ENCODE measurements at places on chromosomes 2 and 18. TPM values are rescaled to one million over a fixed set of nuclear protein-coding genes. Genes with fewer than 3 reads are reported as not detected.

EPC2 gene
- 8.8 TPM for polyA plus RNA-seq

IL18R1 gene
- 0.11 TPM for polyA plus RNA-seq

B4GALT6 gene
- 3.1 TPM for polyA plus RNA-seq

ZBTB7C gene
- polyA plus RNA-seq, result 0.15 TPM

ARHGAP25 gene
- polyA plus RNA-seq, result not detected

IFT172 gene
- 28.2 TPM for polyA plus RNA-seq

OTOF gene
- polyA plus RNA-seq, result not detected

TUBA3E gene
- polyA plus RNA-seq, result not detected

SCG2 gene
- 509 TPM for polyA plus RNA-seq

ZDBF2 gene
- 1.9 TPM for polyA plus RNA-seq

DNA sequence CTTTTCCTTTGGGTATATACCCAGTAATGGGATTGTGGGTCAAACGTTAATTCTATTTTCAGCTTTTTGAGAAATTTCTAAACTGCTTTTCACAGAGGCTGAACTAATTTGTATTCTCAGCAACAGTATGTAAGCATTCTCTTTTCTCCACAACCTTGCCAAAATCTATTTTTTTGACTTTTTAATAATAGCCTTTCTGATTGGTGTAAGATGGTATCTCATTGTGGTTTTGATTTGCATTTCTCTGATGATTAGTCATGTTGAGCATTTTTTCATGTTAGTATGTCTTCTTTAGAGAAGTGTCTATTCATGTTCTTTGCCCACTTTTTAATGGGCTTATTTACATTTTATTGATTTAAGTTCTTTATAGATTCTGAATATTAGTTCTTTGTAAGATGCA lies 145.5 kb downstream of the TRABD2A start:
- DNase-seq, result no peak

GRCh38 chr18:77203071-77203470 lies 46.6 kb upstream of the GALR1 start:
- no peak for DNase-seq

DNA sequence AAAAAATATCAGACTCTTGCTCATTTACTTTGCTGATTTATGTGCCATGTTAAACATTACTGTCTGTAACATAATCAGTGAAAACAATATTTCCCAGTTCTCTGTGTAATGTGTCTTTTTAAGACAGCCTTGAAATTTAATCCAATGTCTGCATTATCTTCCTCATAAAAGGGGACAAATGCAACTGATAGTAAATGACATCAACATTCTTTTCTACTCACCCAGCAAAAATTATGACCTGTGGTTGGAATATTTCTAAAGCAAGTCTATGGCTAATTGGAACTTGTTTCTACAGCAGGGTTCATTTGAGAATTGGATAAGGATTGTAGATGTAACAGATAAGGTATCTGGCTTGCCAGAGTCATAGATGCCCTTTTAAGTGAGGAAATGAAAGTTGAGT lies 34.8 kb downstream of the C1D start:
- DNase-seq, result no peak

DNA sequence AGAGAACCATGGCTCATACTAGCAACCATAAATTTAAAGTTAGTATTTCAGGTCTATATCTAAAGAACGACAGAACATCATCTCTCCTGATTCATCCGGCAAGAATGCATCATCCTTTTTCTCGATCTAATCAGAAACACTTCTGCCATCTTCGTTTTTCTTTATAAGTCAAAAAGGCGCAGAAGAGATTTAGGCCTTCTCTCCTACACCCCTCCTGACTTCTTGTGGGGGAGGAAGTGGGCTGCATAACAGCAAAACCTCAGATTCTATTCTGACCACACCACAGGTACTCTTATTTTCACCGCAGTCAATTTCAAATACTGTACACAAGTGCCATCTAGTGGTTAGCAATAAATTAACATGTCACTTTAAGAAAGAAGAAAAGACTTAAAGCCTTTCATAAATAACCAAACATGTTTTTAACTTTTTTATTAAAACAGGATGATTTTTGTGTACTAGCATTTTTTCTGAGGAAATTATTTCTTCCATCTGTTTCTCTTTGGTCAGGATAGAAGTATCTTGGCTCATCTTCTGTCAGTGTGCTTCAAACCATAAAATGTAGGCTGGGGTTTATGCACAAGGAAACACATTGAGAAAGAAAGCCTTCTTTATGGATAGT lies 48.4 kb upstream of the PIK3C3 start:
- peak; percentile 51 for DNase-seq

DNA sequence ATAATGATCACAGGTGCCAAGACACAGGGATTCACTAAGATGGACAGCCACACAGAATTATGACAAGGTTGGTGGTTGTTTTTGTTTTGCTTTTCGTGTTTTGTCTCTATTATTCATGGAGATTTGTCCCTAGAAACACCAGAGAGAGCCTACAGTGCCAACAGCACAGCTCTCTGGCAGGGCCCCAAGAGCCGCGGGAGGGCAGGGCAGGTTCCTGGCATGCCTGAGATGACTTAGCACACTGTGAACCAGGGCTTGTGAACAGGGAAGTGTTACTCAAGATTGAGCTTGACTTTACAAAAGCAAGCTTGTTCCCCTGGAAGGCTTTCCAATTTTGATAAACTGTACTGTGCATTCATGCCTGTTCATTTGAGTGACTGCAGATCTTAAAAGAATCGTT lies 437.4 kb upstream of the SALL3 start:
- DNase-seq, result no peak

DNA sequence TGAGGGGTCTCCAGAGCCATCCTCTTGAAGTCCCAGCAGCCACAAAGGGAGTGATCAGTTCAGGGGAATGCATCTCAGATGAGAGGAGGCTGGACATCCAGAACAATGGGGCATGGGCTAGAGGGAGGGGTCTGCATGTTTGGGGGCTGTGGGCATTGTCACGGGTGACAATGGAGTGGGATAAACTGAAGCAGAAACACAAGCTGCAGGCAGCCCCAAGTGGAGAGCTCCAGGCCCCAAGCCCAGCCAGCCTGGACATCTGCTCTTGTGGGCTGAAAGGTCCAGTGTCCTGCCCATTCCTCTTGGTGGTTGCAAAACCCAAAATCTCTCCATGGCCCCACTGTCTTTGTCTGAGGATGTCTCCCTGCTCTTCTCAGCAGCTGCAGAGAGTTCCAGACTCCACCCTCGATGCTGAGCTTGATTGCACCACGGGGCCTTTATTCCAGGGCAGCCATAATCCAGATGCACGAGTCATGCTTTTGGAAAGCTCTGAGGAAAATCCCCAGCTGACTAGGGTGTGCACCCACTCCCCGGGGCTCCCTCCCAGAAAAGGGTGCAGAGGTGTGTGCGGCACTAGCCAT lies 149.4 kb downstream of the TNS1 start:
- DNase-seq, result no peak

GRCh38 chr2:167492486-167492885 lies 604.2 kb downstream of the XIRP2 start:
- no peak for DNase-seq

- DNase-seq, result no peak
These were observed 92.4 kb downstream of the GLI2 start for GRCh38 chr2:120828066-120828465.

DNA sequence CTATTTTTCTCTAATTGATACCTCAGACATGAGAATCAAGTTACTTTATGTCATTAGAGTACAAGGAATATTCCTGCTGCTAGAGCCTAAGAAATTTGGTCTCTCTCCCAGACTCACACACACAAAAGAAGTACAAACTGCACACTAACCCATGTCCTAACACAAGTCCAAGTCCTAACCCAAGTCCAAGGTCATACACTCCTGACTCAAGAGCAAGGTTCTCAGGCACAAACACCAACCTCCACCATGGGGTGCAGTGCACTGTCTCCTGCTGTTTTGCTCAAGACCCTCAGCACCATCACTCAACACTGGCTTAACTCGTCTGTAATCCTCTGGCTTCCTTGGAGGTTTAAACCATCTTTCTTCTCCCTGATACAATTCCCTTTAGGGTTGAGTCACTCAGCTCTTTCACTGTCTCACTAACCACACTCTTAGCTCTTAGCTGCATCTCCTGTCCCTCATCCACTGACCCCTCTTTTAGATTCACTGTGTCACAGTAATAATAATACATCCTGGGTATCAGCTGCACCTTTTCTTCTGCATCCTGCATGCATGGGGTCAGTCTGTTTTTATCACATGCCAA lies 129.8 kb downstream of the BCL2L11 start:
- DNase-seq, result no peak

DNA sequence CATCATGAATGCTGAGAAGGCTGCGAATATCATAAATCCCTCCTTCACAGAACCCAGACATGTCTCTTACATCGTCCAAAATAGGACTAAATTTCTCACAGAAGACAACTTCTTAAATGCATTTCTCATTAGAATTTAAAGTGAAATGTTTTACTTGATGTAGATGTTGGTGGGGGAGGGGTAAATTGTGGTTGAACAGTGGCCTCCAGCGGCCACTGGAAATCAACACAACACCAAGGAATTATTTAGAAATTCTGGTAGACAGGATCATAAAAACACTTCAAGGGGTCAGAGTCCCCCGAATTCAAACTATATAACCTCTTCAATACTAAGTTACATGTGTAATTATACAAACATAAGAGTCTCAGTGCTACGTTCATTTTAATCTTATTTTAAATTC lies 135.9 kb downstream of the ABCA12 start:
- peak; percentile 9 for DNase-seq

DNA sequence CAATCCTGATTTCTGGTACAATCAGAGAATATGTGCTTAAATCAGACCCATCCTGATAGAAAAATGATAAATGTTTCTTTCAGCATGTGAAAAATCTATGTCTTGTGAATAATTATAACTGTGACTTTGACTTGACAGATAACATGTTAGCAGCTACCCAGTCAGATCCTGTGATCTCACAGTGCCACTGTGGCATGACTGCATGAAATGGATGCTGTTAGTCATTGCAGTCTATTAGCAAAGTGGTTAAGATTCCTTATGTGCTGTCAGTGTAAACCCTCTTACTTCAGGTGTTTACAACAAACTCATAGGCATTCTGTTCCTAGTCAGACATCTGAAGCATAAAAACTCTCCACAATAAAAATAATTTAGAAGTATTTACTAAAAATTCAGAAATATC lies 244.6 kb upstream of the RND3 start:
- DNase-seq, result peak; percentile 4

GRCh38 chr18:3207565-3207964 lies 12.2 kb downstream of the MYOM1 start:
- no peak for DNase-seq

- DNase-seq, result no peak
These were observed 59.2 kb downstream of the KCTD1 start for GRCh38 chr18:26489191-26489590.

- DNase-seq, result no peak
These were observed 548.5 kb upstream of the ID2 start for GRCh38 chr2:8133363-8133762.

GRCh38 chr2:156098506-156098905 lies 234.0 kb downstream of the NR4A2 start:
- no peak for DNase-seq

DNA sequence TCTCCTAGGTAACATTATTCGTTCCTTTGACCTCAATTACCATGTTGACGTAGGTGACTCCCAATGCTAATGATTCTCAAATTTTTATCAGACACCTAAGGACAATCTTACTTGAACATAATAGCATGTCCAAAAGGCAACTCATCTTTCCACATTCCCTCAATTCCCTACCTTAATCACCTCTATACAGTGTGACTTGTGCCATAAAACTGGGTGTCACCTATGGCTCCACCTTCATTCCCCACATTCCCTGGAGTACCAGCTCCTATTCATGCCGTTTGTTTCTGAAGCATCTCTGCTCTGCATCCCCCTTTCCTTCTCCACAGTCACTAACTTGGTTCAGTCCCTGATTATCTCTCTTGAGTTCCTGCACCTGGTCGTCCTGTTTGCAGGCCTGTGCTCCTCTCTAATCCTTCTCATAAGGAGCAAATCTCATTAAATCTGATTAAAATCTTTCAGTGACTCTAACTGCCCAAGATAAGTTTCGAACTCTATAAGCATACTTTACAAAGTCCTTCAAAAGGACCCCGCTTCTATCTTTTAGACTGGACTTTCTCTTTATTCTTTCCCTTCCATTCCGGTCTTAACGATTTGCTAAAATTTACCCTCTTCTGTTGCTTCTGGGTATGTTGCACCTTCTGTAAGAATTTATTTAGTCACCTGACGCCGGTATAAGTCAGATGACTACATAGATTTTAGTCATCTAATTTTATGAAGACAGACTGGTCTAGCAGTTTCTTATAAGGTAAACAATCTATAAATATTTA lies 128.7 kb downstream of the OSBPL1A start:
- no peak for DNase-seq

GRCh38 chr18:74480149-74480651 lies 16.0 kb upstream of the CNDP2 start:
- no peak for DNase-seq

Measured in SK-N-SH (cell line).